ENCODE measurements at places on chromosomes 11 and 22.
A peak's percentile ranks its signal among the peaks of the same experiment; 100 is the strongest.

DNA sequence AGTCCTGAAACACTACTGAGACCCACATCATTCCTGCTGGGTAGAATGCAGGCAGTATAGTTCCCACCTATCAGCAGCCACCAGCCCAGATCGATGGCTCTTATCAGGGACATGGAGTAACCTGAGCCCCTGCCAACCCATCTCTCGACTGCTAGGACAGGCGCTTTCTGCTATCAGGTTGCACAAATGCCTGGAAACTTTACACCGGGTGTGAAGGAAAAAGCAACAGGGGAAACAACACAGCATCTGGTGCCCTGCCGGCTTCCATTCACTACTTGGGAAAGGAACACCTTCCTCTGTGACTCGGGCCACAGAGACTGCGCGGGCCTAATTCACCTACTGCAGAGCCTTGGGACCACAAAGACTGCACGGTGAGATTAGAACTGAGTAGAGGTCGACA lies 18.5 kb downstream of the RBFOX2 start:
- no peak for DNase-seq

DNA sequence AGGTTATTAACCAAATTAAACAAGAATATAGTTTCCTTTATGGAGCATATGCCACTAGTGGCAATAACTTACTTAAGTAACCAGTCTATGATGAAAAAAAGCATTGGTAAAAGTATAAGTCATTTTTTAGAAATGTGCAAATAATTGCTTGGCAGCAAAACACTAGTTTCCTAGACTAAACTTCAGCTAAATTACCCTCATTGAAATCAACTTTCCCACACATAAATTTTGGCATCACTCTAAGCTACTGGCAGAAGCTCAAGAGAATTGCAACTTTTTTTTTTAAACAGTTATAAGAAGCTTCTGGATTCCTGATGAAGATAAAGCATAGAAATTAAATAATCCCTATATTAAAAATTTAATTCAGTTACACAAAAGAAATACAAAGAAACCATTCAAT lies 12.5 kb downstream of the CCDC34 start:
- DNase-seq, result no peak

DNA sequence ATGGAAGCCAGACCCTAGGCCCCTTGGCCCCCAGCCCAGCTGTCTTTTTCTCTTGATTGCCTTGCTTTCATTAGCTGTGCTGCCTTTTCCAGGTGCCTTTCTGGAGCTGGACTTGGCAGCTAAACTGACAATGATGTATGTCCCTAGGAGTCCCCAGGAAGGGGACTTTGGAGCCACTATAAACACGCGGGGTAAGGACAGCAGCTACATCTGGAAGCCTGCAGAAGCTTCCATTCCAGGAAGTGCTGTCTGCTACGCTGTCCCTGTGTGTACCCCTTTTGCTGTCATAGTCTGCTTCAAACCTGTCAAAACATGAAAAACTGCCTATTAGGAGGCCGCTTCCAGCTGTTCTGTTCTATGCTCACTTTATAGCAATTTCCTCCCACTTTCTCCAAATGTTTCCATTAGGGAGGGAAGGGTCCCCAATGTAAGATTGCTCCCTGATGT lies 153.3 kb upstream of the RAG2 start:
- DNase-seq, result no peak

DNA sequence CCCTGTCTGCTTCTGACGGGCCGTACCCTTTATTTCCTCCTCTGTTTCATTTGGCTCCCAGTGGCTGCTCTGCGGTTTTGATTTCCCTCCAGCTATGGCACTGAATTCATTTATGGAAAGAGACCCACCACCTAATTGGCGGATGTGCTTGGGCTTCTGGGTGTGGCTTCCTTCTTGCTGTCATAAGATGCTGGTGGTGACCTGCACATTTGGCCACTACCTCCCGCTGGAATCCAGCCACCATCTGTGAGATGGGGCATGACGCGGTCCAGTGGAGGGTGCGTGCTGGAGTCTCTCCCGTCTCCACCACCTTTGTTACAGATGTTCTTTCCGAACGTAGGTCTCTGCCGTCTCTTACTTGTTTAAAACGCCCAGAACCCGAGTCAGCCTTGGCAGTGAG lies 47.7 kb upstream of the FADD start:
- no peak for DNase-seq

DNA sequence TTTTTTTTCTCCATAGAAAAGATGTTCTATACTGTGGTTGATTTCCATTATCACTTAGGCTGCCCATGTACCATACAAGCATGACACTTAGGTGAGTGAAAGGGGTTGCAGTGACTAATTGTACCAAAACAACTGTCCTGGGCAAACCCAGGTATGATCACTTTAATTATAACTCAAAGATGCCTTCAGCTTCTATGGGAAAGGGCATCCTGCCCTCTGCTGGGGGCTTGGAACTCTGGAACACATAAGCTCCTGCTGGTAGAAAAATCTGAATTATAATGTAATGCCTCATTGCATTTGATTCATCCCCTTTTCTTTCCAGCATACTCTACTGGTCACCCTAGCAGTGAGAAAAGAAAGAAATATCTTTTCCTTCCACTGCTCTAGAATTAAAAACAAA lies 206.3 kb downstream of the DDX10 start:
- peak; percentile 33 for DNase-seq

Data from SHP77 (cell line).